ENCODE measurements at places on chromosomes 5 and 9.

DNA sequence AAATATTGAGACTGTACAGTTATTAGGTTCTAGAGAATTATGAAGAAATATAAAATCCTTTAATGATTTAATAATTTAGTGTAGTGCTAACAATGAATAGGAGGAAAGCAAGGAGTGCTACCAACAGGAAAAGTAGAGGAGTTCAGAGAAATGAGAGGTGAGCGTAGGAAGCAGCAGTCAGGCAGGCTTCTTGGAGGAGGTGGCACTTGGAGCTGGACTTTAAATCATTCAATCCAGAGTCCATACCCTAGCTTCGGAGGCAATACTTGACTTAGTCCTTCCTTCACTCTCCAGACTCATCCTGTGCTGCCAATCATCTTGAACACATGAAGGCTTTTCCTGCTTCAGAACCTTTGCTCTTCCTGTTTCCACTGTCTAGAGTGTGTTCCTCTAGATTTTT, 254.3 kb downstream of the GRIA1 start:
- no peak for DNase-seq

GRCh38 chr5:42772265-42772993, 15.8 kb downstream of the CCDC152 start:
- no peak for DNase-seq

- no peak for DNase-seq
These were observed 18.0 kb downstream of the PRKAA1 start for GRCh38 chr5:40780199-40780598.

- DNase-seq, result no peak
These were observed 527.0 kb upstream of the TUSC1 start for GRCh38 chr9:26205261-26205660.

DNA sequence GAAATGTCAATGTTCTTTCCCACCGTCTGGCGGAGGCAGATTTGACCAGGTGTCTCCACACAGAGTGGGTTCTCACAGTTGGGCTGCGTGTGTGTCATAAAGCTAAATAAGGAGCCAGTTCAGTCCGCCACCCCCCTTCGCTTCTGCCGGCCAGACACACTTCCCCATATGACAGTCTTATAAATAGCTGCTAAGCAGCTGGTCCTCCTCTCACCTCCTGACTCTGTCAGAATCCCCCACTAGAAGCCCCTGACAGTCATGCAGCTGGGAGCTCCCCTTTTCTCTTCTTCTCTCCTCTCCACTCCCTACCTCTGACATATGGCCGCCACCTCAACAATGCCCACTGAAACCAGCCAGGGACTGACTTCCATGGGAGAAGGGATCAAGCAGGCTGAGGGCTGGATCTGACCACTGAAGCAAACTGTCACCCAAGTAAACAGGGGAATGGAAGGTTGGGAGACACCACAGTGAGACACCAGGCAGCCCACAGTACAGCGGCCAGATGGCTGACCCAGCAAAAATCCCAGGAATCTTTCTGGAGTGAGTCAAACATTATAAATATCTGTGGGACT, 141.9 kb upstream of the EFNA5 start:
- no peak for DNase-seq
